HFFc6 (cell line): ENCODE measurements at places on chromosomes 6 and 20.
A peak's percentile ranks its signal among the peaks of the same experiment; 100 is the strongest.

- DNase-seq = no peak
These were observed 1.4 kb downstream of the LAMP5 start for GRCh38 chr20:9515741-9516233.

DNA sequence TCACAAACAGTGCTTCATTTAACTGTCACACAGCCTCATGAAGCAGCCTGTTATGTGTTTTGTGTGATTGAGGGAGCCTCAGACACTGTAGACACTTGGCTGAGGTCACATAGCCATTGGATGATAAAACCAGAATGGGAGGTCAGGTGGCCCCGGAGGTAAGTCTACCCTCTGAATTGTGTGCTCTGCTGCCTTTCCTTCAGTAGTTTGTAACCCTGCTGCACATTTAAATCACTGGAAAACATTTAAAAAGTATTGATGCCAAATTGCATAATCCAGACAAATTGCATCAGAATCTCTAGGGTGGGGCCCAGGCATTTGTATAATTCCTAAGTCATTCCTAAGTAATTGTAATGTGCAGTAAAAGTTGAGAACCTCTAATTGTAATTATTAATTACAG is 85.2 kb upstream of the ECI2 start:
- DNase-seq = no peak

DNA sequence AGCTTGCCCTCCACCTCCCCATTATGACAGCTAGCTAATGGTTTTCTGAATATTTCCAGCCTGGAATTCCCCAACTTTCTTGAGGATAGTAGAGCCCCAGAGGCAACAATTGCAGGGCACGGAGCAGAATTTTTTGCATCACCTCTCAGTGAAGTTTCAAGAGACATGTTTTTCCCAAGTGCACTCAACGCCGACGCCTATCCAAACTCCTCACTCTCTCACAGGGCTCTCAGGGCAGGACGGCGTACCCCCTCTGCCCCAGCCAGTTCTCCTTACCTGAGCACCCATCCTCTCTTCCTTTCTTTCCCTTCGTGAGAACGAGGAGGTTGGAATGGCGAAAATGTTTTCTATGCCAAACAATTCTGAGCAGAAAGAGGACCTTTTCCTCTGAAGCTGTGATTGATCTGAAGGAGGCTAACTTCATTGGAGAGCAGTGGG is 83.1 kb upstream of the FOXQ1 start:
- DNase-seq = no peak

DNA sequence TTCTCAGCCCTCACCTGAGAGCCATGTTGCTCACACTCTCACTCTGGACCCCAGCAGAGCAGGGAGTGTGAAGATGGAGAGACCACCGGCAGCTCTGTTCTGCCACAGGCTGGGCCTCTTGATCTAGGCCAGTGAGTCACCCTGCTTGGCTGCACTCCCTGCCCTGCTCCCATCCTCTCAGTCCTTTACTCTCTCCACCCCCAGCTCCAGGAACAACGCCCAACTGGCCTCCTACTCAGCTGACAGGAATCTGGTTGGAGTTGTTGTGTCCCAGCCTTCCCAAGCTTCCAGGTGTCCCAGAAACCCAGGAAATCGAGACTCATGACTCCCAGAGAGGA is at the start of gene PSORS1C1:
TSS of gene PSORS1C1 (plus strand) at position 260 of the 338 bp plus-strand sequence. CDS start 14,833 bp downstream, outside the sequence.
- peak; percentile 91 for DNase-seq

- peak; percentile 30 for DNase-seq
These were observed 4.3 kb downstream of the TNNC2 start for GRCh38 chr20:45822857-45823256.

- no peak for DNase-seq
These were observed 223.2 kb upstream of the TSHZ2 start for GRCh38 chr20:52748990-52749389.

DNA sequence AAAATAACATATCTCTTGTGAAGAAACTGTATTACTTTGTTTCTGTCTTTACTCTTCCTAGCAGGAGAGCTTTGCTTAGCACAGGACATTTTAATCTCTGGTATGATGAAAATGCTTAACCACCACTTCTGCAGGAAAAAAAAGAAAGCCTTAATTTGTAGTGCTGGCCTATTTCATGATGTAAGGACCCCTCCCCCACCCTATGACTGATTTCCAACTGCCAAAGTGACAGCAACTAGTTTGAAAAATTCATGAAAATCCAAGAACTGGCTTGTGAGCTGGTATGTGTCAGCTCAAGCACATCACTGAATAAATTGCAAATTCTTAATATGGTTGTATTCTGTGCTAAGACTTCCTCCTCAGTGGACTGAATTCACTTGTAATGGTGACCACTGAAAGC is 125.3 kb downstream of the REV3L start:
- no peak for DNase-seq

DNA sequence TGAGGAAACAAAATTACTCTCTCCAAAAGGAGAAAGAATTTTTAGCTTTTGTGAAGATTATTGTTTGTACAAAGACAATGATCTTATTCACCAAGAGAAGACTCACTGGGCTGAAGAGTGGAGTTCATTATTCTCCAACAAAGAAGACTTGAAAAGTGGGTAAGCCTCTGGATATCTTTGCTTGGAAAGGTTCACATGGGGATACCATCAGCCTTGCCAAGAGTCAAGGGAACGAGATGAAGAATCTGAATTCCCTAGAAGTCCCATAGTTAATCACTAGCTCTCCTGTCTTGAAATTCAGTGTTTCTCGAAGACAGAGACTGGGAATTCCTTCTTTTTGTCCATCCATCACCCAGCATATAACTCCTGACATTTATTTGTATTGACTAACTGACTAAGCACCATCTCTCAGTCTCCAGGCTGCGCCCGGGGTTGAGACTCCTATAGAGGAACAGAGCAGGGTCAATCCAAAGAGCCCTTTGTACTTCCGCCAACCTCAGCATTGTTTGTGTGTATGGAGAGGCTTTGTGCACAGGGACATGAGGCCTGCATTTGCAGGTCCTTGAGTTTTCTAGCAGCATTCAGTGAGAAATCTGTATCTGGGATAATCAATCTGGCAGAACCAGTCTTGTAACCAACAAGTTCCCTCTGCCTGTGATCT is 461.9 kb downstream of the KIF16B start:
- no peak for DNase-seq

DNA sequence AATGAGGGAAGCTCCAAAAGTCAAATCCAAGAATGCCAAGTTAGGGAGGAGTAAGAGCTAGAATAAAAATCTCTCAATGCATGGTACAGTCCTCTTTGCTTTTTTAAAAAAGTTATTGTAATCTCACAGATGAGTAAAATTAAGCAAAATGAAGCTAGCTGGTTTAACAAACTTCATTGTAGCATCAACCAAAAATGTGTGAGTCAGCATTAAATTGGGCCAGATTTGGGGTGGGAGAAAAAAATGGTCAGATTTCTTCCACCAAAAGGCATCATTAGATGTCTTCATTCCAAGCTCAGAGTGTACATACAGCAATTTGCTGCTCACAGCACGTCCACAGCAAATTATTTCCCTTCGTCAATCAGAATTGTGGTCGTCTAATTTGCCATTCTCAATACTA is 441.5 kb upstream of the FLRT3 start:
- DNase-seq = no peak

DNA sequence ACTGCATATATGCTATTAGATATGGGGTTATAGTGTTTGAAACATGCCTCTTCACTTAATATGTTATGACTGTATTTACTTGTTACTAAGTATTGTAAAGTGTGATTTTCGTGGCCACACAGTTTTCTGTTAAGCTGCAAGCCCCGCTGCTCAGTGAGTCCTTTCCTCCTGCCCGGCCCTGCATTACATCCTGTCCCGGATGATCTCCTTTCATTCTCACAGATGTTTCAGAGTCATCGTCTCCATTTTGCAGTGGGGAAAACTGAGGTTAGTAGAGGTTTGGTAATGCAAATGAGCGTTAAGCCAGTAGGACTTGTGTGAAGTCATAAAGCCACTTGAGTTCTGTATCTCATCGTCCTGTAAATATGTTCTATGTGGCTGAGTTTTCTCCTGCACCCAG is 155.5 kb downstream of the CFAP61 start:
- no peak for DNase-seq

DNA sequence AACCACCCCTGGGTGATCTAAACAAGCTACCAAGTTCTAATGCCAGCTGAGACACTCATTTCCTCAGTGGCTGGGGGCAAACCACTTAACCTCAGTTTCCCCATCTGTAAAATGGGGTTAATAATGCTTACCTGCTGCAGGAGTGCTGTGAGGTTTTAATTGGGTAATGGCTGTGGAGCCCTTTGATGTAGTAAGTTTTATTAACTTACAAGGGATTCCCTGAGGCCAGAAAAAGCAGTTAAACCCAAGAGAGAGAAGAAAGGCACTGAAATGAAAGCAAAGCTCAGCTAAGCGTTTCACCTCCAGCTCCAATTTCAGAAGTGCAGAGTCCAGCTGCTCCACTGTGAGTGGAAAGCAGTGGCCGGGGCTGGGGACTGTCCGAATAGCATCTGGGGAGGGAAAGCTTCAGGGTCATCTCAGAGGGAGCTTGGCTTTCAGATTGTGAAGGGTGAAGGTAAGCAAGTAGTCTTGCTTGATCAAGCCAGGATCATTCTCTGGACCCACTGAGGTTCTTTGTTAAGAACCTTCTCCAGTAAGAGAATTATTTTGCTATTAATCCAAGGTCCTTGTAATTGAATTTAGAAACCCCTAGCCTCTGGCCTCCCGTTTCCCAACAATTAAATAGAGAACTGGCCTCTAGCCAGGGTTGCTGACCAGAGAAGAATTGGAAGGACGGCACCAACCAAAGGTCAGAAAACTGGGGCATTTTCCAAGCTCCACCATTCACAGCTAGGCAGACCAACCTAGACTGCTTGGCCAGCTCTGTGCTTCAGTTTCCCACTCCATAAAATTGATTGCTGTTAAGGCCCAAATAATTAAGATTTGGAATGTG is 20.9 kb upstream of the TCP11 start:
- no peak for DNase-seq
